Iris pigment epithelial cell (primary cell): ENCODE measurements at places on chromosomes 7 and 10.

- DNase-seq, result no peak
These were observed 96.8 kb upstream of the LSM8 start for GRCh38 chr7:118087126-118087525.

GRCh38 chr10:17394854-17395253 is 59.5 kb downstream of the ST8SIA6 start:
- no peak for DNase-seq

GRCh38 chr7:8327199-8327598 is 65.2 kb upstream of the ICA1 start:
- no peak for DNase-seq

DNA sequence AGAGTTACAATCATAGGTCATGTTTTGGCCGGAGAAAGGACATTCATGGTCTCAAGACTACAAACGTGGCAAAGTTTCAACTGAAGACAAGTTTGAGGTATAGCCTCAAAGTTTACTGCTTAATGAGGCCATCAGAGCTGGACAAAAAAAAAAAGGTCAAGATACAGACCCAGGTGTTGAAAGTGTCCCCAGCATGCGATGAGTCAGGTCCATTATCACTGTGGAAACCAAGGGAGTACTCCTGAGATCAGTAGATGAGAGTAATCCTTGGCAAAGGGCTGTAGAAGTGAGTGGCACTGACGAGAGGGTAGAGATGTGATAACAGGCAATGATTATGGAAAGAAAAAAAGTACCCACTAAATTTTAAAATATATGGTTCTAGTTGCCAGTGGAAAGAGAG is 80.1 kb upstream of the LRRN3 start:
- no peak for DNase-seq

DNA sequence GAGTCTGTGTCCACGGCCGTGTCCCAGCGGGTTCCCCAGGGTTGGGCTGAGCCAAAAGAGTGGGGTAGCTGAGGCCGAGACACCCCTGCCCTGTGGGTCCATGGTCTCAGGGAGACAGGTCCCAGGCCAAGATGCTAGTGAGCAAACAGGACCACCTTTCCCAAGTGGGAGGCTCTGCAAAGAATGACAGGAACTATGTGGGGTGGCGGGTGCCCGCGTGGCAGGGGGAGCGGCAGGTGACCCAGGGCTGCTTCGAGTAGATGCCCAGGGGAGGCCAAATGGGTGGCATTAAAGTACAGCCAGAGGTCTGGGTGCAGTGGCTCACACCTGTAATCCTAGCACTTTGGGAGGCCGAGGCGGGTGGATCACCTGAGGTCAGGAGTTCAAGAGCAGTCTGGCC is 18.2 kb downstream of the TTYH3 start:
- DNase-seq, result no peak

DNA sequence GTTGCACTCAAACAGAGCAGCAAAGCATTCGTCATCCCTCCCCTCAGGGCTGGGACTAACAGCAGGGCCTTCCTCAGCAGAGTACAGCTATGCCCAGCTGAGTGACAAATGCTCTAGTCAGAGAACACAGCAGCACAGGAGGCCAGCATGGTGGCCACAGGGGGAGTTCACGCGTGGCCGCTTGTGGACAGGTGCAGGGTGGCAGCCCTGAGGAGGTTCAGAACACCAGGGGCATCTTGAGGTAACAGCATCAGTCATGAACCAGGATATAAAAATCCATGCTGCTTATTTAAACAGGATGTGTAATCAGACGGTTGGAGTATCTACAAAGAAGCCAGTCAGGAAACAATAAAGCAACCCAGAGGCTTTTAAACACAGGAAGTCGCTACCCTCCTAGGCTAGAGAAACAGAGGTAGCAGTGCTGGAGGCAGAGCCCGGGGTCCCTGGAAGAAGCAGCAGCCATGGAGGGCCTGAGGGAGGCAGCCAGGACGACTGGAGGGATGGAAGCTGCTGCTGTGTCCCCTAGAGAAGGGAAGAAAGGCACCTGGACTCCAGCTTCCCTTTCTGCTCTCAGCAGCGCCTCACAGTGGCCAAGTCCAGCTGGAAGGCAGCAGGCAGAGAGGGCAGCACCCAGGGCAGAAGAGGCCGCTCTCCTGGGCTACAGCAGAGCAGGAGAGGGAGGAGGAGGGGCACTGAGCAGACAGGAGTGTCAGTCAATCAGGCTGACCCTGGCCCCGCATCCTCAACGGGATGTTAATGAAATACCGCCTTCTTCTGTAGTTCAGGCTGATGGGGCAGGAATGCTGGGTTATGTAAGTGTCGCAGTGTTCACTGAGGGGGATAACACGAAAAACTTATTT is 70.8 kb upstream of the UCN3 start:
- peak; percentile 71 for DNase-seq

GRCh38 chr10:16828114-16828568 is 10.9 kb upstream of the RSU1 start:
- peak; percentile 79 for DNase-seq

DNA sequence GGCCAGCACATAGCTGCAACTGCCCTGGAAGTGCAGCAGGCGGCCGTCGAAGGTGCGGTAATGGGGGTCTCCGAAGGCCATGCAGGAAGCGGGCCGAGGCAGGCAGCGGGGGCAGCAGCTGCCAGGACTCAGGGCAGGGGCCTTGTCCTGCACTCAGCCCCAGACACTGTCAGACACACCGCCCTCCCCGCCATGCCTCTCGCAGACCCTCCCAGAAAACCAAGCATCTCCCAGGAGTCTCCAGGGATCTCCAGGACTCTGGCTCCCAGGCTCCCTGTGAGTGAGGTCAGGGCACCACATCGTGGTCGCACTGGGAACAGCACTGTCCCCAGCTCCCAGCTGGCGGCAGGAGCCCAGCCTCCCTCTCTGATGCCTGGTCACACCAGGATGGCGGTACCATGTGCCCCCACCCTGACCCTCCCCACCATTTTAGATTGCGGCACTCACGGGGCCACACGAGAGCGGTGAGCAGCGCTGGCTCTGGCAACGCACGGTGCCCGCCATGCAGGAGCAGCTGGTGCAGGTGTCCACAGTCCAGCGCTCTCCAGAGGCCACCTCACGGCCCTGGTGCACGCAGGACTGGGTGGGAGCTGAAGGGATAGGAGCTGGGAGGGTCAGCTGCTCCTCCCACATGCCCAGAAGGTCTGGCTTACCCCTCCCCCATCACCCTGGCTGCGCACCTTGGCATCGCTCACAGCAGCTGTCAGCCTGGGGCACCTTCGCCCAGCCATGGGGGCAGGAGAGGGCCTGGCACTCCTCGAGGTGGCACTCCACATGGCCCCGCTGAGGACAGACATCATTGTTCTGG is 17.5 kb downstream of the ATP6V1F start:
- DNase-seq, result peak; percentile 54

- DNase-seq, result no peak
These were observed 87.1 kb downstream of the CREM start for GRCh38 chr10:35213699-35214098.

DNA sequence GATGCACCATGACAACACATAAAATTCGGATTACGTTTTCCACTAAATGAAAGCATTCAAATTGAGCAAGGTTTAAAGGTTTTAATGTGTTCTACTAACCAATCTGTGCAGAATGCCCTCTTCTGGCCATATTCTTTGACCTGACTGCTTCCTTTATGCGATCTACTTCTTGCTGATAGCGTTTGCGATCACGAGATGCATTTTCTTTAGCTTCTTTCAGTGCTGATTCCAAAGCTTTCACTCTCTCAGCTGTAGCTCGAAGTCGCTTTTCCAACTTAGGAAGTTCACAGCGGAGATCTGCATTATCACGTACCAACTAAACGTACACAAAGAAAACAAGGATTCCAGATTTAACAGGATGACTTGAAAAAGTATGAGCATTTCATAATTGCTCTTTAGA is 39.2 kb downstream of the KIF5B start:
- DNase-seq, result no peak

DNA sequence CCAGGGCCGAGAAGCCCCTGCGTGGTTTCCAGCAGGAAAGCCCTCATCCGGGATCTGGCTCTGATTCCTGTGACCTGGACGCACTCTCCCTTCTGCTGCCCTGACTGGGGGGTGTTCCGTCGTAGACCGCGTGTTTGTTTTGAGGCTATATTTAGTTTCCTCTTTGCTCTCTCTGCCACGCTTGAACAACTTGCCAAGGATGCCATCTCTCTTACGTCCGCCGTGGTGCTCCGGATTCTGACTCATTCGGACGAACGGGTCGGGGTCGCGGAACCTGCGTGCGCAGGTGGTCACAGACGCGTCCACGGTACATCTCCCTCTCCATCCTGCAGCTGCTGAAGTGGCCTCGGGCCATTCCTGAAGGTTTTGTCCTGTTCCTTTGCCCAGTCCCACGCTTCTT is 10.4 kb upstream of the SORCS3 start:
- no peak for DNase-seq

GRCh38 chr7:145784809-145785780 is 331.5 kb upstream of the CNTNAP2 start:
- DNase-seq, result no peak

DNA sequence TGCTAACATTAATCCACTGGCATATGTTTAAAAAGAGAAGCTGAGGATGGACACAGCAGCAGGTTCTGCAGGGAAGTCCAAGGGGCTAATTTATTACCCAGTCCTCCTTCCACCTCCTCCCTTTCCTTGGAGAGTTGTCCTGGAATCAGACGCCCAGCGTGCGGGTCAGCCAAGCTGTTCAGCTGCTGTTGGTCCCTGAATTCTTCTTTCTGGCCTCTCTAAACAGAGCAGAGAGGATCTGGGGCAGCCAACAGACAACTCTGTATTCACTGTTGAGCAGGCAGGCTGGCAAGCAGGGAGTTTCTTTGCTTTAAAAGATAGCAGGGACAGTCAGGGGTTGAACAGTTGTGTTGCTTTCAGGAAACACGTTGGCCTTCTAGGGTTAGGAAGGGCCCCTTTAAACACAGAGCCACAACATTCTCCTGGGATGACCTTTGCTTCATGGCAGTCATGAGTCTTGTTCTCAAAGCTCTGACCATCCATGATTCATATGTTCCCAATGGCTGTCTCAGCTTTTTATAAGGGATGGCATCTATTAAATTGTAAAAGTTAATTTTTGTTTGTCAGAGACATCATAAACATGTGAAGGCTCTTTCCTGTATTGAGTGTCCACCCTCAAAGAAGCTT is 217.0 kb downstream of the CREB5 start:
- DNase-seq, result peak; percentile 28

- no peak for DNase-seq
These were observed 447.8 kb upstream of the MKI67 start for GRCh38 chr10:128573986-128574385.

GRCh38 chr10:84108797-84109196 is 30.5 kb upstream of the GHITM start:
- no peak for DNase-seq

GRCh38 chr10:67098461-67098860 is 172.6 kb downstream of the LRRTM3 start:
- no peak for DNase-seq

DNA sequence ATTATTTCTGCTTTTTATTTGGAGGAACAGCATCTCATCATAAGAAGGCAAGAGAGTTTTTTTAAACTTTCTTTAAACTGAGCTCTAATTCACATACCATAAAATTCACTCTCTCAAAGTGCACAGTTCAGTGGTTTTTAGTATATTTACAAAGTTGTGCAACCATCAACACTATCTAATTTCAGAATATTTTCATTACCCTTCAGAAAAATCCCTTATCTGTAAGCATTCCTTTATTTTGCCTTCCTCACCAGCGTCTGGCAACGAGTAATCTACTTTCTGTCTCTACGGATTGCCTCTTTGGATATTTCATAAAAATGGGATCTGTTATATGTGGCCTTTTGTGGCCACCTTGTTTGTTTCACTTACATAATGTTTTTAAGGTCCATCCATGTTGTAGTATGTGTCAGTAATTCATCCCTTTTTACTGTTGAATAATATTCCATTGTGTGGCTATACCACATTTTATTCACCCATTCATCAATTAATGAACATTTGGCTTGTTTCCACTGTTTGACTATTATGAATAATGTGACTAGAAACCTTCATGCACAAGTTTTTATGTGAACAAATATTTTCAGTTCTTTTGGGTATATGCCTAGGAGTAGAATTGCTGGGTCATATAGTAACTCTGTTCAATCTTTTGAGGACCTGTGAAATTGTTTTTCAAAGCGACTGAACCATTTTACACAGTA is 181.5 kb downstream of the TRIL start:
- no peak for DNase-seq

GRCh38 chr10:130463876-130464364 is 327.7 kb downstream of the GLRX3 start:
- DNase-seq, result no peak

DNA sequence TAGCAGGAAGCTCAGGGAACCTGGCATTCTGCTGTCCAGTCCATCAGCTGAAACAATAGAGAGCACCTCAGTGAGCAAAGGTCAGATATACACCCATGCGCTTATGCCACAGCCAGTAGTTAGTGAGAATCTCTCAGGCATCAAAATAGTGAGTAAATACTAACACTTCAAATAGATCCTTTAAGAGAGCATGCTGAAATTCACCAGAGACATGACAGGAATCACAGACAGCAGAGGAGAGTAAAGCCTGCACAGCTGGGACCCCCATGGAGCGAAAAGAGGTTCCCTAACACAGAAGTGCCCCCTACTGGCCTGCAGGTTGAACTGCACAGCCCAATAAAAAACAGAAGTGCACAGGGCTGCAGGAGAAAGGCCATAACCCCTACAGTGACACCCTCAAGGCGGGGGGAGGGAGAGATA is 57.6 kb upstream of the ANTXRL start:
- DNase-seq, result no peak

GRCh38 chr7:10934292-10934691 is 39.4 kb upstream of the PHF14 start:
- peak; percentile 58 for DNase-seq
